ENCODE measurements at places on chromosomes 4 and X.

DNA sequence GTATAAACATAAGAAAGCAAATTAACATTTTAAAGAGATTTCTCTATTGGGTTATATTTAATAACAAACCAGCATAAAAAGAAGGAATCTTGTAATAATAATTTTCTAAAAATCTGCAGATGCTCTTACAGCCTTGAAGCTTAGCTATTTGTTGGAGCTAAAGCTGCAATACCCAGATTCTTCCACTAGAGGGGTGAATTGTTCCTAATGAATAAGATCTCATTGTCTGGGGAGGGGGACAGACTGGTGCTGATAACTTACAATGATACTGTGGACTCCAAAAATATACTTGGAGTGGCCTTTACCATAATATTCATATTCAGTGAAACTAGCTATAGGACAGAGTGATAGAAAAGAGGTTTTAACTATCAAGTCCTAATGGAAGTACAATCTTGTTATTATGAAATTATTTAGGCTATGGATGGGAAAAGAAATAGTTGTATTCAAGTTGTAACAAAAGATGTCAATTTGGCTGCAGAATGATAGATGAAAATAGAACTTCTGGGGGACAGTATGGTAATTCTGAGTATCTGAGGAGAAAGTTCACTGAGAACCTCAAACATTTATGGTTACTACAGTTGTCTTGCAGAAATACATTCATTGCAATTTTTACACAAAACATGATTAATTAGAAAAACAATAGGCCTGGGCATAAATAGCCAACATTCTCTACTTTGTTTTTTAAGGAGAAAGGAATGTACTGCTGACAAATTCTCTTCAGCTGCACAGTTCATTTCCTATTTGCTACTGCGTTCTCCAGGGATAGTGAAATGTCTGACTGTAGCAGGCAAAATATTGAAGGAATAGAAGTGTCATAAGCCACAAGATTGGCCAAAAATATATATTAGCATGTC is 443.3 kb downstream of the GBA3 start:
- DNase-seq = no peak

DNA sequence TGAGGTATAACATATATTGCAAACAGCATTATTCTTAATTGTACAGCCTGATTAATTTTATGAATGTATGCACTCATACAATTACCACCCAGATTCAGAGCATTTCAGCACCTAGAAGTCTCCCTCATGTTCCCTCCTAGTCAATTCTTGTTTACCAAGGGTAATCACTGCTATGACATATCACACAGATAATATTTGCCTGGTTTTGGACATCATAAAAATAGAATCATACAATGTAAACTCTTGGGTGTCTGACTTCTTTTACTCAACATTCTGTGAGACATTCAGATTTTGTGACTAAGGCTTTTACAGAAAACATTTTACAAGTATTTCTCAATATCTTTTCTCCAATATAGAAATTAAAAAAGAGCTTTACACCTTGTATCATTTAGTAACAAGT is 66.9 kb downstream of the PTPN13 start:
- DNase-seq = no peak

DNA sequence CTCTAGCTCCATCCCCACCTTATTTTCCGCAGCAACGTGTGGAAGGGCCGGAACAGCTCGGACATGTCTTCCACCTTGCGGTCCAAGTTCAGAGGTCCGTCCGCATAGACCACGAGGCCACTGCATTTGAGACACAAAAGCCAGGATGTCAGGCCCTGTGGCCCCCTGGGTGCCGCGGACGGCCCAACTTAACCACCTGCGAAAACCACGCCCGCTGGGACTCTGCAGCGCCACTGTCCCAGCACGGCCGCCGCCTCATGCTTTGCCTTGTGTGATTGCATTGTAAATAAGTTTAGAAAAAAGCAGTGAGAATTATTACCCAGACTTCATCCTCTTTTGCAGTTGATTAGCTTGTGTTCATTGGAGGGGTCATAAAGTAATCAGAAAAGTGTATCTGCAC is 58.2 kb upstream of the MXD4 start:
- no peak for DNase-seq

GRCh38 chr4:3469386-3470243 is 6.5 kb downstream of the DOK7 start:
- DNase-seq = no peak

DNA sequence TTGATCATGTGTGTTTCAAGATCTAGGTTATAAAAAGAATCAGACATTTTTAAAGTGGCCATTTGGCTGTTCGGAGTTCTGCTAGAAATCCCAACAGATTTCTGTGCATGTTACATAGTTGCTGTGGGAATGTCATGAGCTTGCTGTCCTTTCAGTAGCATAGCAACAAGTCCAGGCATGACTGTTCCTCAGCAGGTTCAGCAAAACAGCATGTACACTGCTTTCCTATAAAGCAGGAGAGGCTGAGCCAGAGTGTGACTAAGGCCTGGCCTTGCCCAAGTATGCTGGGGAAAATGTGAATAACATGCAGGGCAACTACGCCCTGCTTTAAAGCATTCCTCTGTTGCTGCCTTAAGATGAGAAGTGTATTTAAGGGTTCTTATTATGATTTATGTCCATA is 217.1 kb upstream of the SMIM31 start:
- no peak for DNase-seq

DNA sequence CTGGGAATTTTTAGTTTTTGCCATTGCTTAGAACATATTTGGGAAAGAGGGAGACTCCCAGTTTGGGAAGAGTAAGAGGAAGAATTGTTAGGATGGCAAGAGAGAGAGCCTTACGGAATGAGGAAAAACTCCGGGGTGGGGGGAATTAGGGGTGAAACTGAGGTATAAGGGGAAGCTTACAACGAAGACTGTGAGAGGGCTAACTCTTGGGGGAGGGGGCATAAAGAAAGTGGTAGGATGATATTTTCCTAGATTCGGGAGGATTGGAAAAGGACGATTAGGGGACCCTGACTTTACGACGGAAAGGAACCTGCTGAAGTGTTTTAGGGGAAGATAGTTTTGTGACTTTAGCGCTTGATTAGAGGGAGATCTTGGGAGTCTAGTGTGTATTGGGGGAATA is 86.2 kb upstream of the HPRT1 start:
- DNase-seq = no peak

- no peak for DNase-seq
These were observed 12.2 kb upstream of the CENPU start for GRCh38 chr4:184745831-184746795.

DNA sequence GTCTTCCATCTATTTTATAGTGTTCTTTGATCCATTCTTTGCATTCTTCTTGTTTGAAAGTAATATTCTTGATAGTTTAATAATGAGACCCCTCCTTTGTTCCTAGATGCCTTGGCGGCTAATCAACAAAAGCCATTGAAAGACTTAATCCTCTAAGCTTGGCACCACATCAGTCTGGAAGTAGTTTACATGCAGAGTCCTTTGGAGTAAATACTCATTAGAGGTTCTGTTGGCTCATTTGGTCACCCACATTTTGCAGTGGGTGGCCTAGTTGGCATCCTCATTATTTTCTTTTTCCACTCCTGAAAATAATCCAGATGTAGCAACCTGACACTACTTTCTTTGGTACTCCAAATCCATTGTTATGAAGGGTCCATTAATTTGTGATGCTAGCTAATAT is 64.5 kb downstream of the DKK2 start:
- DNase-seq = no peak

- DNase-seq = no peak
These were observed 132.8 kb upstream of the MAGEB16 start for GRCh38 chrX:35665311-35665710.

DNA sequence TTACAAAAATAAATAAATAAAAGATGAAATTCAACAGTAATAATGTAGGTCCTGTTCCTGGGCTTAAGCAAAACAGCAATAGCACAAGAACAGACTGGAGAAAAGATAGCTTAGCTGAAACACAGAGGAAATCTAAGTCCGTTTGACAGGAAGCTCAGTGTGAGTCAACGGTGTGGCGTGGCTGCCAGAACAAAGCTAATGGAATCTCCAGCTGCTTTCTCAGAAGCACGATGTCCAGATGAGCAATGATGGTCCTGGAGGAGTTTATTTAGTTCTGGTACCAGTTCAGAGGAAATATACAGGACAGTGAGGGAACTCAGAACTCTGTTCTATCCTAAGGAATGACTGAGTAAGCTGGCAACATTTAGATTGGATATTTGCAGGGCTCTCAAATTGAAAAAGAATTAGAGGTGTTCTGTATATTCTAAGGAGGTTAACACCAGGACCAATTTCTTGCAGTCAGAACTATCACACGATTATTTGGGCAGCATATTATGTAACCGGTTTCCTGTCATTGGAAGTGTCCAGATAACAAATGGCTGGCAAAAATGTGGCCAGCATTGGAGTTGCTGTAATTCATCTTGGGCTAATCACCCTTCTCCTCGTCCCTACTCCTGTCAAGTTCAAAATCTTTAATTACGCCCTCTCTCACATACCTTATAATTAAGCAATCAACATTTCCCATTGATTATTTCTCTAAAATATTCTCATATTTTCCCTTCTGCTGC is 12.7 kb downstream of the GAB3 start:
- no peak for DNase-seq

DNA sequence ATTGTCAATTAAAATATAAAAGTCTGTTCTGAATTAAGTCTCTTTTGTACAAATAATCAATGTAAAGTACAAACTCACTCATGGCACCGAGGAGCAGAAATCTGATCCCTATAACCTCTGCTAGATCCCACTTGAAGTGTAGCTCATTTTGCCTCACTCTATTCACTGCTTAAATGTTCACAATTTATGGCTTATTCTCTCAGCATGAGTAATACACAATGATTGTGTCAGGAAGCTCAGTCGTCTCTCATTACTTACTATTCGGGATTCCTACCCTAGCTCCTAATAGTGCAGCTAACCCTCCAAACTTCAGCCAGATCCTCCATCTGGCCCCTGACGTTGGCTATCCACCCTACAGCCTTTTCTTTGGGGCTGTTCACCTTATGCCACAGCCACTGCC is 4.7 kb upstream of the AMMECR1 start:
- DNase-seq = no peak

DNA sequence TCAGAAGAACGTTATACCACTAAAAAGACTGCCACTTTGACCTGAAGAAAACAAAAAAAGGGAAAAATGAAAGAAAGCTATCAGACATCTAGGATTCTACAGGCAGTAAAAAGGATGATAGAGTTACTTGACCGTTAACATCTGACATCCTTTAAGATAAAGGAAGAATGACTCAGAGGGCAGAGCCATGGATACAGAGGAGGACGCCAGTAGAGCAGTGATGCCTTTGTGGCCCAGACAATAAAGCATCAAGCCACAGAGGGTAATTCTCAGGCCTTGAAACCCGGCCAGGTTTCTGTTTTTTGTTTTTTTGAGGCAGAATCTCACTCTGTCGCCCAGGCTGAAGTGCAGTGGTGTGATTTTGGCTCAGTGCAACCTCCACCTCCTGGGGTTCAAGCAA is 9.5 kb upstream of the BEX1 start:
- no peak for DNase-seq

DNA sequence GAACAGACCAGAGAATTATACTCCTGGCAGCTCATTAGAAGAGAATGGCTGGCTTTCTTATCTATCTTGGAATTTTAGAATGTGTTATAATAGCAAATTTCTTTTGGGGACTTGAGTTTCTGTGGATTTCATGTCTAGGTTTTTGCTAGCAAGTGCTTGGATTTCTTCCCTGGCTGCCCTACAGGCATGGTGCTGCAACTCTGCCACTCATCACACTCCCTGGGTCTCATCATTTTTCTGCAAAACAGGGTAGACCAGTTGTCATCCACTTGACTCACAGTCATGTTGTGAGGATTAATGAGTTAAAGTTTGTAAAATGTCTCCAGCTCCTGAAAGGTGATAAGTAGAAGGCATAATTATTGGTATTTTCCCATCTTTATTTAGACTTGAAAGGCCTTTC is 60.7 kb upstream of the LCORL start:
- no peak for DNase-seq

- DNase-seq = no peak
These were observed 360.5 kb upstream of the SLC7A11 start for GRCh38 chr4:138602664-138603063.

GRCh38 chrX:109966246-109966645 is 36.7 kb upstream of the TMEM164 start:
- DNase-seq = no peak

GRCh38 chr4:76644831-76645485 is 209.9 kb downstream of the SHROOM3 start:
- no peak for DNase-seq

- DNase-seq = no peak
These were observed 100.1 kb upstream of the MAP3K15 start for GRCh38 chrX:19615361-19615910.

- no peak for DNase-seq
These were observed 14.4 kb downstream of the HADH start for GRCh38 chr4:108003982-108004515.

GRCh38 chr4:4560136-4560535 is 18.3 kb upstream of the STX18 start:
- no peak for DNase-seq

GRCh38 chr4:108035691-108036090 is 46.0 kb downstream of the HADH start:
- DNase-seq = no peak

GRCh38 chrX:141341341-141341740 is 99.0 kb upstream of the SPANXC start:
- DNase-seq = no peak

DNA sequence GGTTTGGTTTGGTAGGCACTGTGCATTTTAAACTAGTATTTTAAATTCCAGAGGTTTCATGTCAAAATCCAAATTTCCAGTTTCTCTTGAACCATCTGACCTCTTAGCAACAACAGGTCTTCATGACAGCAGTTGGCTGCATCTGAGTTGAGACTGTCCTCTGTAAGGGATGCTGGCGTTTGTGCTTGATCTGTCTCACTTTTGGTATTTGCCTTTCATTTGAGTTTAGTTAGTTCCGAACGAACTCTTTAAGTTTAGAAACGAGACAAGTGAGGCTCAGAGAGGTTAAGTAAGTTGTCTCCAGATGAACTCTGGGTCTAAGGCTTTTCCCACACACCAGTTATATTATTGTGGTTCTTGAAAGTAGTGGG is 29.1 kb downstream of the SPARCL1 start:
- no peak for DNase-seq

- no peak for DNase-seq
These were observed 499 bp upstream of the NFXL1 start for GRCh38 chr4:47914926-47915237.

DNA sequence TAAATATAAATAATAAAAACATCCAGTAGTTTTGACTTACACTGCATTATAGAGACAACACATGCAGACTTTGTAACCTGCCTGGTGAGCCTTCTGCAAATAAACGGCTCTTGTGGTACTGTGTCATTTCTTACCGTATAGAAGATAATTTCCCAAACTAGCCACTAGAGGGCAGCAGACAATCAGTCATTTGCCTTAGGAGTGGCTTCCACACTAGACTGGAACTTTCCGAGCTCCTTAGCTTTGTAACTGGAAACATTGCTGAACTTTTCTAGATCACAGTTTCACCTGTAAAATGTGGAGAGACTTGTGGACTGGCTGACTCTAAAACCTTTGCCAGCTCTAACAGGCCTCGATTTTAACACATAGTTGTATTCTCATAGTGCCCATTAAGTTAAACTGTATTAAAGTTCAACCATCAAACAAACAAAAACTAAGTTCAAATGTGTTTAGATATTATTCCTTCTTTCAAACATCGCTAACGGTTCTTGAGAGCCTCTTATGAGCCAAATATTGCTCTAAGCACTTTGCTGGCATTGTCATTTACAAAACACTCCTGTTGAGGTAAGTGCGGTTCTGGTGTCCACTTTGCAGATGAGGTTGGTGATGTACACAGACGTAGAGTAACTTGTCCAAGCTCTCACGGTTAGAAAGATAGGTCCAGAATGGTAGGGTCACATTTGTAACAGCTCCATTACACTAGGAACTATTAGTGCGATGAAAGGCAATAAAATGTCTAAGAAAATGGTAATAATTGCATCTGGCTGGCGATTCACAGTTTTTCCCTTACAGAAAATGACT is 345.5 kb downstream of the ANK2 start:
- no peak for DNase-seq
